ENCODE measurements at places on chromosomes 5 and 9.

DNA sequence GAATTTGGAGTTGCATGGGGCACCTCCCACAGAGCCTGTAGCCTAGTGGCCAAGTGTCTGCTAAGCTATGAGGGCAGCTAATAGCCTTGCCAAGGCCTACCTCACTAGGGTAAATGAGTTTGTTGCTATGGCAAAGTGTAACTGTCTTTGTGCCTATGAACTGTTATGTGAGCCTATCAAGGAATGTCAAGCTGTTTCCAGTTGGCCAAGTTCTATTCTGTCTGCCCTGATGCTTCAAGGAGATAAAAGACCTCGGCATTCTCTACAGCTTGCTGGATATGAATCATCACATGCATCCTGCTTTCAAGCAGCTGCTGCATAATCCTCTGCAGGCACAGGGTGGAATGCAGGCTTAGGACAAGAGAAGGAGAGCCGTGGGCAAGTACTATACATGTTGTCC is 69.8 kb upstream of the CCDC112 start:
- DNase-seq, result no peak

DNA sequence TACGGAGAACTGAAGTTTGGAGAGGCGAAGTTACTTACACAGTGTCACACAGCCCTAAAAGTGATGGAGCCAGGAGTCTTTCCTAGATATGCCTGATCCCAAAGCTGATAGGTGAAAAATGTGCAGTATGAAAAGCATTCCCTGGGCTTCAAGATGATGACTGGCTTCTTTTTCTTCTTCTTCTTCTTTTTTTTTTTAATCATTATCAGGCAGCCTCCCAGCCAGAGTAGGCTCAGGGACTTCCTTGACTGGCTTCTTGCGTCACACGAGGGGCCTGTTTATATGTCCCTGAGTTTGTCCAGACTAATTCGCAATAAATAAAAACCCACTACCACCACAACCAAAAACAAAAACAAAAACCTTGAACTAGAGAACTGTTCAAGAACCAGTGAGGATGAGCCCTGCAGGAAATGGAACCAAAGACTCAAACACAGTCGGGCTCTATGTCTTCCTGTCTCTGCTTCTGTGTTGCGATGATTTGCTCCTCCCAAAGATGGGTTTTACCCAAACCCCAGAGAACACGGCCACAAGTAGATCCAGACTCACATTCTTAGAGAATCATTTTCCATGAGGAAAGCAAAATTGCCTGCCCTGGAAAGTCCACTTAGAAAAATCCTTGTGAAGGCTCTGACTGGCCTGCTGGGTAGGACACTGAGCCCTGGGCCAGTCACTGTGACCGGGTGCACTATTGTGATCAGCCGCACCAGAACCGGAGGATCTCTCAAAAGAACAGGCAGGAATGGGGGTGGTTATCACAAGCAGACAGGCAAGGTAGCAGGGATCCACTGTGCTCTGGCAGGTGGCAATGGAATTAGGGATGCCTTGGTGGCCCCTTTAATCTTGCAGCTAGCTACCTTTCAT is 38.0 kb upstream of the ADAM19 start:
- DNase-seq, result peak; percentile 55

DNA sequence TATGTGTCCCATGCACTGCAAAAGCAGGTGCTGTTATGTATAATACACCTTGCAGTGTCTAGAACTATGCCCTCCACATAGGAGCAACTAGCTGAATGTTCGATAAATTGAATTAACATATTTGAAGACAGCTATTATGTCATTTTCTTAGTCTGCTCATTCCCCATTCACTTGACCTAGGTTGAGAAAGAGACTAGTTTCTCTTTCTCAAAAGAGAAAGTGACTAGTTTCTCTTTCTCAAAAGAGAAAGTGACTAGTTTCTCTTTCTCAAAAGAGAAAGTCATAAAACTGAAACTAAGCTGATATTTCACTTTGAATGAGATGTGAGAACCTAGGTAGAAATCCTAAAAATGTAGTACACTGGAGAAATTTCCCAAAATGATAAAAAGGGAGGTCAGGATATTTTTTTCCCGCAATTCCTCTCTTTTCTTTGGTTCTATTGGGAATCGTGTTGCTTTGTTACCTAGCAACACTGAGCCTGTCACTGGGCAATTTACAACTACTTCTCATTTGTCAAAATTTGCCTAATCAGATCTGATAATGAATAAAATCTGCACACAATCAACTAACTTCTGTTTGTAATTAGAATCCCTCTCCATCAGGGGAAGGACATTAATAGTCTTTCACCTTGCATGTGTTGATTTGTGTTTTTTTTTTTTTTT is 132.0 kb upstream of the GRIA1 start:
- no peak for DNase-seq

DNA sequence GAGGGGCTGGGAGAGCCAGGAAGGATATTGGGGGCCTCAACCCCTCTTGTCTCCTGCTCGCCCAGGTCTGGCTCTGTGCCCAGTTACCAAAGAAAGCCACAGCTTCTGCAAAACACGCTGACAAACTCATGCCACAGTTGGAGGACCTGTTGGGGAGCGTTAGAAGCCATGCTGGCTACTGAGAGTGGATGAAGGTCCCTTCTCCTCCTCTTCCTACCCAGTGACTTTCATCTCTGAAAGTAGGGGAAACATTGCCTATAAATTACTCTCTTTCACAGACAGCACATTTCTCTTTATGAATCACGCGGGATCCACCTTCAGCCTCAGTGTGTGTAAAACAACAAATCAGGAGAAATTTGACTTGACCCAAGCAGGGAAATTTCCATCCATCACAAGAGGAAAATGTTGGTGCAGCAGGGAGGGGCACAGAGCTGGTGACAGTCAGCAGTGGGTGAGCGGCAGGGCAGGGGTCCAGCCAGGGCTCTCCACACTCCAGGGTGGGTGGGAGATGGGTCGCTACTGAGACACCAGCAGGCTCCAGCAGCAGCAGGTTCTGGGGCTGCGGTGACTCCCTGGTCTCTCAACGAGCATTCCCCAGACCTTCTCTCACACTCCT is 181.9 kb downstream of the FGF18 start:
- peak; percentile 75 for DNase-seq

GRCh38 chr5:3180636-3181035 is 415.0 kb upstream of the IRX1 start:
- no peak for DNase-seq

GRCh38 chr9:29144476-29144875 is 1571.2 kb upstream of the C9orf72 start:
- no peak for DNase-seq

- DNase-seq, result peak; percentile 56
These were observed 13.5 kb upstream of the ANKRD18B start for GRCh38 chr9:33510262-33511183.

- DNase-seq, result peak; percentile 70
These were observed at the start of gene PCAT7 for GRCh38 chr9:94554439-94555331. TSS of gene PCAT7 (plus strand) at chr9:94555083.

DNA sequence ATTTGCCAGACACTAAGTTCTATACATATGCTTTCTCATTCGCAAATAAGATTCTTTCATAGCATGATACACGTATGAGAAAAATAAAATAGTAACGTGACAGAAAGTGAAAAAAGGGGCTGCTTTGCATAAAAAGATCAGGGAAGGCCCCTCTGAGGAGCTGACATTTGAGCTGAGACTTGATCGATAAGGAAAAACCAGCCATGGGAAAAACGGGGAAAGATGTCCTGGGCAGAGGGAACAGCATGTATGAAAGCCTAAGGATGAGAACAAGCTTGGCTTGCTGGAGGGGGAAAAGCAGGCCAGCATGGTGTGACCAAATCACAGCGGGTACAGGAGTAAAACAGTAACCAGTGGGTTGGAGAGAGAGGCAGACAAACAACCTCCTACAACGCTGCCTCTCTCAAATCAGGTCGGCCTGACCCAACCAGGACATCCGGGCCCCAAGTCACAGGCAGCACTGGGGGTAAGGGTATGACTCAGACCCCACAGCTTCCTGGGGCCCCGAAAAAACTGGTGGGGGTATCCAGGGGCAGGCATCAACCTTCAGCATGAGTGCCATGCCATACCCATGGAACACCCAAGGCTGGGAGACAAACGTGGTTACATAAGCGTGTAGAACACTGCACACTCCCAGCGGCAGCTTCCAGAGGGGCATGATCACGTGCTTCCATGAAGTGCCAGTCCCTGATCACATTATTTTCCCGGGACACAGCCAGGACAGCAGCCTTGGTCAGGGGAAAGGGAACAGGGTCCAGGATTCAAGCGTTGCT is 2.2 kb downstream of the TNIP1 start:
- DNase-seq, result no peak

- DNase-seq, result no peak
These were observed 30.7 kb downstream of the PPARGC1B start for GRCh38 chr5:149760854-149761187.

DNA sequence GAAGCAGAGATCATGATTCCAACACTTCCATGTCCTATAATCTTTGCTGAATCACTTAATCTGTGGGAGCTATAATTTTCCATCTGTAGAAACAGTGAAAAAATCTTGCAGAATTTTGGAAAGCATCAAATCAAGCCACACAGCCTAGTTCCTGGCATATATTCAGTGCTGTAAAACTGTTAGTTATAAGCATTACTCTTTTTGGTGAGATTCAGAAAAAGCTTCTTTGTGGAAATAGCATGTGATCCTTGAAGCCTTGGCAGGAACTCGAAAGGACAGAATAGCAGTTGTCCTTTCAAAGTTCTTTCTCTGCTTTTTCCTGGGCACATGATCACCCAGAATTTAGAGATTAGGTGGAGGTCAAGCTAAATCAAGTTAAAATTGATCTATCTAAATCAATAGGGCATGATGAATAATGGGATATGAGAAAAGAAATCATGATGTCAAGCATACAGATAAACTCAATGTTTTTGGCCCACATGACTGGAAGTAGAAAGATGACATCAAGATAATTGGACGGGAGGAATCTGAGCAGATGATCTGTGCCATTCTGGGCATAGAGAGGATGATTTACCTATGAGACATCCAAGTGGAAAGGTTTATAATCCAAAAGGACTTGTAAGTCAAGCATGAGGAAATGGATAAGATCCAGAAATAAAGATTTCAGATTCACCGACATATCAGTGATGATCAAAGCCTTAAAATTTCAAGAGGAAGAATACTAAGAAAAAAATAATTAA is 73.1 kb downstream of the TMEM232 start:
- no peak for DNase-seq

GRCh38 chr5:36657563-36657995 is 51.2 kb downstream of the SLC1A3 start:
- peak; percentile 89 for DNase-seq

- no peak for DNase-seq
These were observed 159.4 kb upstream of the CCNH start for GRCh38 chr5:87572090-87572489.

DNA sequence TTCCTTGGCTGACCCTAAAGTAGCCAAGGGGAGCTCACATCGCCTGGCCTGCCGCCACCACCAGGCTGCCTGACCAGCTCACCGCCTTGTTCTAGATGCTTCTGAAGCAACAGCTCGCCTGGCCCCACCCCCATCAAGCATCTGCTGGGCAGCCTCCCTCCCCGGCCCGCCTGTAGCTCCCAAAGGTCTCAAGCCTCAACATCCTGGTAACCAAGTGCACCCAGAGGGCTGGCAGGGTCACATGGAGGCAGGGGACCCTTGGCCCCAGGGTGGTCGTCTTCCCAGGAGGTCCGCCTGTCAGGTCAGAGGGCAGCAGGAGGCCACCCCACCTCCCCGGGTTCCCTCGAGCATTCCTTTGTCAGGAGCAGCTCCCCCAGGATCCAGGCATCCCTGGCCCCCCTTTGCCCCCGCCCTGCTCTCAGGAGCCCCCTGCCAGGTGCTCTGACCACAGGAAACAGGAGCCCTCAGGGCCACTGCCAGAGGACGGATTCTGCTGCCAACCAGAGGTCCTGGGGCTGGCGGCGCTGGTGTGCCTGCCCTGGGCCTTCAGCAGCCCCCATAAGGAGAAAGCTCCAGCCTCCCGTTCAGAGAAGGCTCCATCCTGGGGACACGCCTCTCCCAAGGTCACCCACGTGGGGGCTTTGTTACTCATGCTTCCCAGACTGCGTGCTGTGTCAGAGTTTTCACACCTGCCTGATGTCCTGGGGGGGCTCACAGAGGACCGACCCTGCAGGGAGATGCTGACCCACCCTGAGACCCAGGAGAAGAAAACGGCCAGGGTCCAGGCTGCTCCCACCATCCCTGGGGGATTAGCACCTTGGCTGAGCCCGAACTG is 3.5 kb upstream of the LRRC14B start:
- DNase-seq, result no peak

- no peak for DNase-seq
These were observed 419.1 kb downstream of the NR2F1-AS1 start for GRCh38 chr5:93161661-93162654.

DNA sequence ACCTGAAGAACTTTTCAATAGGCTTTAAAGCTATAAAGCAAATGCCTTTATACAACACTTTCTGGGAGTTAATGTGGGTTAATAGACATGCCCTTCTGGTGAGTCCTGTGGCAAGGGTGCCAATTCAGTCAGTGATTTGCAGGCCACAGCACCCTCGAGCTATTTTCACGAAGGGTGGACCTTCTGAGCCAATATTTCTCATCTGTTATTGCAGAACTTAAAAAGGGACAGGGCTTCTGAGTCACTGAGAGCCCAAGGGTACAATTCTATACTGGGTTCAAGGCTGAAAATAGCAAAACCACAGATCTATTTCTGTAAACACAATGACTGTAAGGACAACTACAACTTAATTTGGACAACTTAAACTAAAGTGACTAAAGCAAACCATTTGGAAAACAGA is 92.8 kb downstream of the GABRG2 start:
- DNase-seq, result no peak

- no peak for DNase-seq
These were observed 441.2 kb upstream of the CHD1 start for GRCh38 chr5:99369797-99370593.

- no peak for DNase-seq
These were observed 144.8 kb upstream of the PIK3R1 start for GRCh38 chr5:68070591-68071281.

DNA sequence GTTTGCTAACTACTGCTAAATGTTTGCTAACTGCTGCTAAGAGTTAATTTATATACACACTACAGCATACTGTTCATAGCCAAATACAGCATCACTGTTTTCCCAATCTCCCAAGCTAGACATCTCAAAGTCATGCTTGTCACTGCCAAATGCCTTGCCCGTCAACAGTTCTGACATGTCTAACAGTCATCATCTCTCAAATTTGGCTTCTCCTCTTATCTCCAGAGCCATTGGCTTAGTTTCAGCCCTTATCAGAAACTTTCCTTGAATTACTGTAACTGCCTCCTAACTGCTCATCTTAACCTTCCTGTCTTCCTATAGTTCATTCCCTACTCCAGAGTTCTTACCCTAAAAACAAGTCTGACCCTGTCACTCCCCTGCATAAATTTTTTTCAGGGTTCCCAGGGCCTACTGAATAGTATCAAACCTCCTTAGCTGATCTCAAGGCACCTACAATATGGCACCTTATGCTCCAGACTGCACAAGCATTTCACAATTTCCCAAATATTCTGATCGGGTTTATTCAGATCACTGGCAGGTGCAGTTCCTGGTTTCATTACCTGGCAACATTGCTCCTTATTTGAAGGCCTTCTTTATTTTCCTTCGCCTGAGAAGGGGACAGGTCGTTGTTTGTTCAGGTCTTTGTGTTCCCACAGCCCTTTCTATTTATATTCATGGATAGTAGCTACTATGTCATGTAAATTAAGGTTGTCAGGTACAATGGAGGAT is 55.9 kb upstream of the ANKRD55 start:
- no peak for DNase-seq
